ENCODE measurements at places on chromosomes 11 and 22.

DNA sequence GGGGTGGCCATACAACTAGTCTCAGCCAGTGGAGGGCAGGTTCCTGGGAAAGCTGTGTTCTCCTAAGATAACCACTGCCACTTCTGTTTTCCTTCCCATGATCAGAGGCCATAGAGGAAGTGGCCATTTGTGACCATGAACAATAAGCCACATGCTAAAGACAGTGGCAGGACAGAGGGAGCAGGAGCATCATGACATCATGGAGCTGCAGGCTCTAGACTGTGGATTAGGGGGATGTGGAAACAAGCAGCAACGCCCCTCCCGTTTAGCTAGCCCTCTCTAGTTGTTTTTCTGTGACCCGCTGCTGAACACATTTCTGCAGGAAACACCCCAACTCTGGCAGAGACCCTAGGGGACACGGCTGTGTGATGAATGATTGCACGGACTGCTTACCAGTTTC, 195.0 kb upstream of the NECTIN1 start:
- DNase-seq, result no peak

DNA sequence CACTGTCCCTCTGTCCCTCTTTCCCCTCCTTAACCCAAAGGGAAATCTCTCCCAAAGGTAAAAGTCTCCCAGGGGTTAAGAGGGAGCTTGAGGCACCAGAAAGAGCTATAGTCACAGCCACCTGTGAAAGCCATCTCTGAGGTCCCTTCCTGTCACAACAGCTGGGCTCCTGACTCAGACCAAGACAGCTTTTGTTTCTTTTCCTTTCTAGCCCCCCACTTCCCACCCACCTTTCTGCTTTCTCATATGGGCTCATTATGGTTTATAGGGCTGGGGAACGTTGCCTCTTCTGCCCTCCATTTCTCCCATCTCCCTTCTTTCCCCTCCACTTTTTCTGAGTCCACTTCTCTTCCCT, 19.1 kb downstream of the MIF start:
- DNase-seq, result no peak

GRCh38 chr11:13851691-13852090, 110.8 kb upstream of the SPON1 start:
- DNase-seq, result no peak

DNA sequence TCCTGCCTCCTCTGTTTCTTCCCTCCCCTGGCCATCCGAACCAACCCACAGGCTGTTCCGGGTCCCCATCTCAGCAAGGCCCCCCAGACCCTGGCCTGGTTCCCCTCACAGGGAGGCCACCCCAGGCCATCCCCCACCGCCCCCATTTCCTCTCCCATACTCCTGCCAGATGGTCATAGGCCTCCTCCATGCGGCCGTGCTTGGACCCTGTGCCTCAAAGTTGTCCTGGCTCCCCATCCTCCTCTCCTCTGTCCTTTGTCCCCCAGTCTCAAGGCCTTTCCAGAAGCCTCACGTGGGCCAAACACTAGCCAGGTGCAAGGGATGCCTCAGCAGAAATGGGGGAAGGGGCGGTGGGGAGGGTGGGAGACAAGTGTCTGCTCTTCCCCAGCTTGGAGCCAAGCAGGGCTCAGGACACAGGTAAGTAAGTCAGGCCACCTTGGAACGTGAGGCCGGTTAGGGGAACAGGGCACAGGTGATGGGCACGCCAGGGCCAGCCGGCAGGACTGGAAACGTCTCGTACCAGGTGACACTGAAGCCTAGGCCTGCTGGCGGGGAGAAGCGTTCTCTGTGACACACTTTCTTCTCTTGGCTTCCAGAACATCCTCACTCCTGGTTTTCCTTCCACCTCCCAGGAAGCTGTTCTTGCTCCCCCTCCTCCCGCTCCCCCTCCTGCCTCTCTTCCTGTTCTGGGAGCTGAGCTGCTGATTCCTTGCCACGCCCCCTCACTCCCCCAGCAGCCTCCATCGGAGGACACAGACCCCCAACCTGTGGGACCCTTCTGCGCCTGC, 31.5 kb upstream of the SLC22A12 start:
- DNase-seq, result no peak

GRCh38 chr11:116412118-116412889, 360.5 kb downstream of the BUD13 start:
- DNase-seq, result no peak

DNA sequence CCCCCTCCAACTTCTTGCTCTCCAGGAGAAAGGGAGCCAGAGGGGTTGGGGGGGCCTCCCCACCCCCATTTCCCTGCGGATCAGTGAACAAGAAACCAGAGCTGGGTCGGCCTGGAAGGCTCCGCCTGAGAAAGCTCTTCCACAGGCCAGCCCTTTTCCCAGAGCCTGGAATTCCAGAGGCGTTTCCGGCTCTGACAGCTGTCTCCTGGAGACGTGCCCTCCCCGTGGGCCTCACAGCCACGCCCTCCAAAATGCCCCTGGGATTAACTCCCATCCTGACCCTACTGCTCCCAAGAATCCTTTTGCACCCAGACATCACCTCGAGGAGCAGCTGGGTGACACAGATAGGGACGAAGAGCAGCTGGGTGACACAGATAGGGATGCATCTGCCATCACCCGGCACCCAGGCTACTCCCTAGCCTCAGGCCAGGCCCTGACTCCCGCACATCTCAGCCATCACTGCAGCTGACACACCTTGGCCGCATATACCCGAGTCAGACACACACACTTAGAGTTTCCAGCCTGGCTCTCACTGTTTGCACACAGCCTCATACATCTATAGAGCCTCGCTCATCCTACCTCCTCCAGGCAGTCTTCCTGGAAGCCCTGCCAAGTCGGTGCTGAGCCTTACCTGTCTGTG, 7.6 kb upstream of the CDC42EP1 start:
- DNase-seq, result no peak

GRCh38 chr11:109864834-109865547, 228.2 kb upstream of the ZC3H12C start:
- DNase-seq, result no peak

DNA sequence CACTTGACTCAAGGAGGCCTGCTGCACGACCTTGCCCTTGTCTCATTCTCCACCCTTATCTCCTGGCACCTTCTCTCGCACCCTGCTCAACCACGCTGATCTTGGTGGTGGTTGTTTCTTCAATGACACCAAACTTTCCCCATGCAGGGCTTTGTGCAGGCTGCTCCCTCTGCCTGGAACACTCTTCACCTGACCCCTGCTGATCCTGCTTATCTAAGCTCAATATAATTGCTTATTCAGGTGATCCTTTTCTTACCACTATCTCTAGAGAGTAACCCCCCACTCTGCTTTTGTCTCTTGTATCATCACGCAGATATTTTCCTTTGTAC, 604.4 kb downstream of the BUD13 start:
- no peak for DNase-seq

- no peak for DNase-seq
Measured at GRCh38 chr11:63937713-63938478, 906 bp upstream of the NAA40 start.

GRCh38 chr22:46884365-46884764, 121.9 kb downstream of the TBC1D22A start:
- no peak for DNase-seq

- no peak for DNase-seq
Measured at GRCh38 chr11:67435727-67436458, 1.6 kb downstream of the PTPRCAP start.

DNA sequence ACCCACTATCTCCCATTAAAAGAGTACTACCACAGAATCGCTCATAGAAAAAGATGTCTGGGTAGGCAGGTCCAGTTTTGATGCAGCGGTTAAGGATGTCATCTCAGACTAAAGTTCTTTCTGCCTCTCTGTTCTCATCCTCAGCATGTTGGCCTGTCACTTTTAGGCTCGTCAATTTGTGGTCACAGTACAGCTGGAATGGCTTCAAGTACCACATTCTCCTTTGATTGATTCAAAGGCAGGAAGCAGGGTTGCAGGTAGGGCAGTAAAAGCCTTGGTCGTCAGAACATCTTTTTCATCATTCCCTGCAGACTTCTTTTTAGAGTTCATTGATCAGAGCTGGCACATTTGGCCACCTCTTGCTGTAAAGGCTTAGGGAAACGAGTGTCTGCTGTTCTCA, 28.7 kb downstream of the SDHD start:
- no peak for DNase-seq

GRCh38 chr11:127376301-127376700, 375.7 kb upstream of the KIRREL3 start:
- no peak for DNase-seq

DNA sequence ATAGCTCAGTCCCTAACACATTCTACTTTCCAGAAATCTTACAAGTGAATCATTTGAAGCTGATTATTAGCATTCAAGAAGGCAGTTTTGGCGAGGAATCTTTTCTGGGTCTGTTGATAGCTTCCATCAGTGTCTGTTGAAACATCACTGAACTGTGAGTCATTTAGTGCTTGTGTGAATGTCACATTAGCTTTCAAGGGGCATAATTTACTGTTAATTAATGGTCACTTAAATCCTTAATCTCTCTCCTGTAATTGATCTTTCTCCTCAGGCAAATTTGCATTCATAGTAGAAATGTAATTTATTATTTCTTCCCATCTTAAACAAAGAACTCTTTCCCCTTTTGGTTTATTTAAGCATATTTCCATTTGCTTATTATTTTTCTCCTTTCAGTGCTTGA, 2.6 kb downstream of the HTR3B start:
- DNase-seq, result no peak

DNA sequence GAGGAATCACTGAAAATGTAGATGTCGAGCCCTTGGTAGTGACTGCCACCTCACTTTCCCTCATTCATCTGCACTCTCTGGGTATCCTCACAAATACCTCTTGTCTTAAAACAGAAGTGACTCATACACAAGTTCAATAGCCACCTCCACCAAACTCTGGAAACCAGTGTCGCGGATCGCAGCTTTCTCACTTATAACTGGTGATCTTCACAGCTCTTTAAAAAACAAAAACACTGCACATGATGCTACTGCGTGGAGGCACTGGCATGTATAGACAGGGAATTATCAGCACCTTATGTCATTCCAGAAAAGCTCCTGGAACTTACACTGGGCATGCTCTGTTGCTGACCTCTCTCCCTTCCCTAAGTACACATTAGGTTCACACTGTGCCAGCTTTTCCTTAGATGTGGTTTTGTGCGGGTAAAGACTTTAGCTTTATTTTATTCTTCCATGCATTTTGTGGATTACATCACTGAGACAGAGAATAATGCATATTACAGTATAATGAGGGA, 425.5 kb upstream of the CADM1 start:
- no peak for DNase-seq

GRCh38 chr11:11848891-11849746, 7.3 kb downstream of the USP47 start:
- DNase-seq, result peak; percentile 44

DNA sequence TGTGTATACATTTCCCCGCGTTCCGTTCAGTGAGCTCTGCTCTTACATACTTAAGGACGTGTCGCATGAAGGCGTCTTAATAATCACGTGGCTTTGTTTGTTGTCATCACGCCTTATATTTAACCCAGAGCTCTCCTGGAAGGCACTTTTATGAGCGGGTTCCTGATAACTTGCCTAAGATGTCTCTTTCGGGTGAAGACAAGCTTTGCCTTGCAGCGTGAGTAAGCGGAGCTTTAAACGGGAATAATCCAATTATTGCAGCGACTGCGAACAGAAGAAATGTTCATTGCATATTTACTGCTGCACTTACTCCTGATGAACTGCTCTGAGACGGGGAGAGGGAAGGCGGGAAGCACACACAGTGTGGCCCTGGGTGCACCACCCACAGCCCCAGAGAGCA, 1128.2 kb downstream of the BRD1 start:
- DNase-seq, result no peak

DNA sequence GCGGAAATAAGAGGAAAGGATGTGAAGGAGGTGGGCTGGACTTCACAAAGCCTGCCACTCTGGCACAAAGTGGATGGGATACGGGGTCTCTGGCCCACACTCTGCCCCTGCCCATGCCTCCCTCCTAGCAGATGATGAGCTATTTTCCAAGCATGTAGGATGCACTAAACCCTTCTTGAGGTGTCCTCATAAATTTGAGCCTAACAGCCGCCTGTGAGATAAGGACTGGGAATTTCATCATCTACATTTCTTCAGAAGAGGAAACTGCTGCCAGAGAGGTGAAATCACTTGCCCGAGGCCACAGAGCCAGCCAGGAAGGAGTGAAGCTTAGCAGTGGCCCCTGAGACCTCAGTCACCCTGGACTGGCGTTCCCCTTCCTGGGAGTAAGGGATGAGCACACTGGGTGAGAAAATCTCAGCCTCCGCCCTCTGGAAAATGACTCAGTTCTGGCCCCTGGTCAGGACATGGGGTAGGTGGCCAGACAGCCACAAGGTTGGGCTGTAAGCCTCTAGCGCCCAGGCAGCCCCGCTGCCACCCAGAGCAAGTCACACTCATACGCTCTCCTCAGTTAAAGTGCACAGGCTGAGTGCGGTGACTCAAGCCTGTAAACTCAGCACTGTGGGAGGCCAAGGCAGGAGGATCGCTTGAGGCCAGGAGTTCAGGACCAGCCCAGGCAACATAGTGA, 27.9 kb downstream of the MB start:
- no peak for DNase-seq

- DNase-seq, result no peak
Measured at GRCh38 chr22:47288680-47289079, 526.2 kb downstream of the TBC1D22A start.

GRCh38 chr22:45310331-45310976, 720 bp downstream of the FAM118A start:
- no peak for DNase-seq

- no peak for DNase-seq
Measured at GRCh38 chr11:14898355-14898754, 6.3 kb upstream of the CYP2R1 start.

DNA sequence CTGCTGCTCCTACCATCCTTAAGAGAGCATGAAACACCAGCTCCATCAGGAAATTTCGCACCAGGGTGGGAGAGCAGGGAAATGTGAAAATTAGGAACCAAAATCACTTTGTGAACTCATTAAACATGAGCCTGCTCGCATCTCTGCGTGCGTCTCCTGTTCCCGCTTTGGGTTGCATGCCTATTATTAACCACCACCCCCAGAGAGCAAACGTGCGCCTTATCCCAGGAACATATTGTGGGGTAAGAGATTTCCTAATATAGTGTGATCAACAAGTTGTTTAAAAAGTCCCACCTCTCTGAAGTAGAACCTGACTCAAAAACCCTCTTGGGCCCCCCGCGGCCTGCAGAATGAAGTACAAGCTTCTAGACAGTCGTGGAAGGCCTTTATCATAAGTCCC, 115.0 kb downstream of the TENM4 start:
- DNase-seq, result no peak

GRCh38 chr22:19724927-19725661, 1.8 kb downstream of the GP1BB start:
- no peak for DNase-seq

DNA sequence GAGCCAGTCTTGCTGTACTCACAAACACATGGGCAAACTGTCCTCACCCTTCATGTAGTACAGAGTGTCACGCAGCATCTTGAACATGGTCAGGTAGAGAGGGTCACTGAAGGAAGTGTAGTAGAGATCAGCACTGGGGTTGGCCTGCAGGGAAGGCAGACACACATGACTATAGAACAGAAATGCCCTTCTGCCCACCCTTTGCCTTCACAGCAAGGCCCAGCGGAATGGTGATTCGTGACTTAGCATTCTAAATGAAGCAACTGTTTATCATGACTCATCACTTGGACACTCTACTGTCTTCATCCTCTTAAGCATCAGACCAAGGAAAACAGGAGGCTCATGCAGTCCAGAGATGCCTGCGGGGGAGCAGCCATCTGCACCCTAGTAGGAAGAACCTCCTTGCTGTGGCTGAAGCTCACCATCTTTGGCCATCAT, 33.4 kb downstream of the SERPIND1 start:
- DNase-seq, result no peak

- no peak for DNase-seq
Measured at GRCh38 chr11:133903875-133904817, 52.6 kb downstream of the IGSF9B start.
